ENCODE measurements at places on chromosomes 13 and 19.

DNA sequence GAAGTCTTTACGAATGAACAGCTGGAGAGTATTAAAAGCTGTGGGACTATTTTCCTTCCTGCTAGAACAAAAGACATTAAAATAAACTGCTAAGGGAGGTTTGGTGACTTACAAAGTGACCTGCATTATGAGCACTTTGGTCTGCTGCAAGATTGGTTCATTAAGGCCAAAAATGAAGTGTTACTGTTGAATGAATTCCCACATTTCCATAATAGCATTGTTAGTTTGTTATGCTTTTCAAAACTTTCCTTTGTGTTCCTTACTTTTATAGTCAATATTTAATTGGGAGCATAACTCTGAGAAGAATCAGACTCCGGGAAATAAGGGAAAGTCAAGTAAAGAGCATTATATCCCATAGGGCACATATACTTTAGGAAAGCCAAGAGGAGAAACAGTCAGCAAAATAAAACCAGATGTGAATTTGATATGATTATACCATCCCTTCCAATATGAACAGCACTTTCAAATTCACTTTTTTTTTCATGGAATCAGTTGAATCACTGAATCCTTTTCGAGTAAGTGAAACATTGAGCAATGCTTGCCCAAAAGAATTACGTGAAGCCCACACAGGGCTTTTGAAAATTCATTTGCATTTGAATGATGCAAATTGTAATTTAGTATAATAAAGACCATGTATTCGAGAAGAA is 112.6 kb downstream of the KCTD12 start:
- DNase-seq = no peak

GRCh38 chr13:94588541-94588940 is 7.4 kb downstream of the TGDS start:
- DNase-seq = no peak

DNA sequence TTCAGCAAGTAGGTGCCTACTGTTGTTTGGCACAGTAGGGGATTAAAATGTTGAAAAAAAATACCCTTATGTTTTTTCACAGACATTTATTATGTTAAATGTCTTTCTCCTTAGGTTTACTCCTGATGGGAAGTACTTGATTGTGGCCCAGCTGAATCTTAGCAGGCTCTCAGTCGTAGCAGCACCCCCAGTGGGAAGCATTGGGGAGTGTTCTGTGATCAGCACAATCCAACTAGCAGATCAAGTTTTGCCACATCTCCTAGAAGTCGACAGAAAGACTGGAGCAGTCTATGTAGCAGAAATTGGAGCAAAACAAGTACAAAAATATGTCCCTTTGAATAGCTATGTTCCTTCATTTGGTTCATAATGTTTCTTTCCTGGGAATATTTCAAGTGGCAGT is 9.3 kb downstream of the NHLRC3 start:
- DNase-seq = no peak

DNA sequence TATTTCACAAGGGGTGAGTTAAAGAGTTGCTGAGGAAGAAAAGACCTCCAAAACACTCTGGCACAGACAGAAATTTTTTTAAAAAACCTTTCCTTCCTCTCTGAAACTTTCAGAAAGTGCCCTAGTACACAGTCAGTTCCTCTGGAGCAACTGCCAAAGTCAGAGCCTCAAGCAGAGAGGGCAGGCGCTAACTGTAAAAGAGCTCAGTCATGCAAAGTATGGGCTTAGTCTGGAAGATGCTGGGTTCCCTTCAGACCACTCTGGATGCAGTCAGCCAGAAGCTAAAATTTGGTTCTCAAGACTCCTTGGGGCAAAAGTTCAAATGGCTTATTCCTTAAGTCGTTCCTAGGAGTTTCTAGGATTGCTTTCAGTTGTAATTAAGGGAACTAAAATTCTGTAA is 671.6 kb downstream of the PCDH9 start:
- no peak for DNase-seq

DNA sequence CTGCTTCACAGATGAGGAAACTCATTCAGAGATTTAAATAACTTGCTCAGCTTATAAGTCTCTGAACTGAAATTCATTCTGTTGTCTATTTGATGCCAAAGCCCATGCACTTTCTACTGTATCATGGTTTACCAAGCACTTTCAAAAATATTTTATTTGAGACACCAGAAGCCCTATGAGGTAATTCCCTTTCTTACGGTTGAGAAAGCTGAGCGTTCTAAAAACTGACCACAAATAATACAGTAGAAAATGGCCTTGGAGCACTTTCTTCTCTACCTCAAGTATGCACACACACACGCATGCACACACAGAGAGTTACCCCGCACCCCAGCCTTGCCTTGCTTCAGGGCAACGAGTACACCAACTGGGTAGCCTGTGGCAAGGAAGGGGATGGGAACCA is 228.5 kb downstream of the RFC3 start:
- no peak for DNase-seq

DNA sequence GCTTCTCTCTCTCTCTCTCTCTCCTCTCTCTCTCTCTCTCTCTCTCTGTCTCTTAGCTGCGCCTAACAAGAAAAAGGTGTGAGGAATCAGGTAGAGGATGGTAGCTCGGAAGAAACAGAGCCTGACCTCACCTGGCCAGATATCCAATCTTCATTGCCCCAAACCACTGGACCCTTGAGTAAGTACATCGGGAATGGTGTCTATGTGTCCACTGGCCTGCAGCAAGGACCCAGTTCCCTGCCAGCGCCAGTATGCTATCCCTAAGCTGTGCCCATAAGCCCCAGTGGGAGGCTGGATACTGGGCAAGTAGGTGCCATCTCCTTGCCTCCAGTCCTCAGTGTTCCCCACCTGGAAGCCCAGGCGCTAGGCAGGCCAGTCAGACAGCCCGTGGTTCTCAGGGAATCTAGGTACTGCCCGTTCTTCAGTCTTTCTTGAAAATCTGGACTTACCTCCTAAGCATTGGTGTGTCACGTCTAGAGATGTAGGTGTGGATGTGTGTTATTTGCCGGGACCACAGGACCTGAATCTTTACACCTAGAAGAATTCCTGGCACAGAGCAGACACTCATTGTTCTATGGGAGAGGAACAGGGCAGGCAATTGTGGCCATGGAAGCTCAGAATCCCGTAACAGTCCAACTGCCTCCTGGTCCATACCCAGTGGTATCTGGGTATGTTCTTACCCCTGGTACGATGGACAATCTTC is 7.3 kb downstream of the URAD start:
- DNase-seq = no peak

GRCh38 chr13:45994752-45995151 is 57.8 kb downstream of the ZC3H13 start:
- no peak for DNase-seq

DNA sequence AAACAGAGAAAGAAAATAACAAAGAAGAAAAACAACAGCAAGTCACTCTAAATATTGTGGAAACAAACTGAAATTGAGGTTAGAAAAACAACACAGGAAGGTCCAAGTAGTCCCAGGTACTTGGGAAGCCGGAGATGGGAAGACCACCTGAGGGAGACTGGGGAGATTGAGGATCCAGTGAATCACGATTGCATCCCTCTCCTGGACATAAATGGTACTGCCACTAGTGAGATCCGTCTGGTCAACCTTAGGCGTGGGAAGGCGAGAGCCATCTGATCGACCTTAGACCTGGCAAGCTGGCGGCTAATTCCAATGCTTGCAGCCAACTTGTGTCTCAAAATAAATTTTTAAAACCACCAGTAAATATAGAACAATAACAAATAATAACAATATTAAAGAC is 81.9 kb downstream of the ZNF726 start:
- DNase-seq = no peak

GRCh38 chr13:40694426-40694825 is 28.0 kb upstream of the FOXO1 start:
- DNase-seq = no peak

DNA sequence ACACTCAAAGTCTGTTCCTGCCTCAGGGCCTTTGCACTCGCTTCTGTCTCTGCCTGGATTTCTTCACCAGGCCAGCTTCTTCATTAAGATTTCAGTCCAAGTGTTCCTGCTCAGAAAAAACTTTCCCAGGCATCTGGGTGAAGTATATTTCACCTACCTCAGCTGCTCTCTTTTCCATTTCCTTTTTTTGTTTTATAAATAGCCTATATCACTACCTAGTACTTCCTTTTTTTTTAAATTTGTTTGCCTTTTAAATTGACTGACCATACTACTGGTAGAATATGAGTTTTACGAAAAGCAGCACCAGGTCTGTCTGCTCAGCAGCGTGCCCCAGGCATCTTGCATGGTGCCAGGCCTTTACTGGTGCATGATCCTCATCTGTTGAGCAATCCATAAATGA is 1064.4 kb downstream of the UQCRFS1 start:
- DNase-seq = no peak

- no peak for DNase-seq
These were observed at the start of gene TUBB4A for GRCh38 chr19:6501740-6502648. Gene TUBB4A, minus strand, starts transcription at chr19:6502309. Its CDS starts 97 bp downstream, at chr19:6502212.

- no peak for DNase-seq
These were observed at the start of gene LILRA5 for GRCh38 chr19:54312436-54313377. Gene LILRA5, minus strand, starts transcription at chr19:54313166. Its CDS starts 147 bp downstream, at chr19:54313019.

DNA sequence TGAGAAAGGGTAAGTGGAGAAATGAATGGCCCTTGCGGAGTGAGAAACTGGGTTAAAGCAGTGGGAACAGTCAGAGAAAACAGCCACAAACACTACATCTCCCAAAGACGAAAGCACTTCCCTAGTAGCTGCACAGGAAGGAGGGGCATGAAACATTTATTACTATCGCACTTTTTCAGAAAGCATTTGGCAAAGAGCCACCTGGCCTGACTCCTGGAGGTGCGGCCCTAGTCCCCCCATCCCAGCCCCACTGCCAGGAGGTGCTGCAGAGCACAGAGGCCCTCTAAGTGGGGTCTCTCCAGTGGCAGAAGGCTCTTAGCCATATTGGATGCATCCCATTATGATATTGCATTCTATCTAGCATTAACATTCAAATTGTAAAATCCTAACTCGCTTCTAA is 55.8 kb downstream of the MTMR6 start:
- DNase-seq = no peak

DNA sequence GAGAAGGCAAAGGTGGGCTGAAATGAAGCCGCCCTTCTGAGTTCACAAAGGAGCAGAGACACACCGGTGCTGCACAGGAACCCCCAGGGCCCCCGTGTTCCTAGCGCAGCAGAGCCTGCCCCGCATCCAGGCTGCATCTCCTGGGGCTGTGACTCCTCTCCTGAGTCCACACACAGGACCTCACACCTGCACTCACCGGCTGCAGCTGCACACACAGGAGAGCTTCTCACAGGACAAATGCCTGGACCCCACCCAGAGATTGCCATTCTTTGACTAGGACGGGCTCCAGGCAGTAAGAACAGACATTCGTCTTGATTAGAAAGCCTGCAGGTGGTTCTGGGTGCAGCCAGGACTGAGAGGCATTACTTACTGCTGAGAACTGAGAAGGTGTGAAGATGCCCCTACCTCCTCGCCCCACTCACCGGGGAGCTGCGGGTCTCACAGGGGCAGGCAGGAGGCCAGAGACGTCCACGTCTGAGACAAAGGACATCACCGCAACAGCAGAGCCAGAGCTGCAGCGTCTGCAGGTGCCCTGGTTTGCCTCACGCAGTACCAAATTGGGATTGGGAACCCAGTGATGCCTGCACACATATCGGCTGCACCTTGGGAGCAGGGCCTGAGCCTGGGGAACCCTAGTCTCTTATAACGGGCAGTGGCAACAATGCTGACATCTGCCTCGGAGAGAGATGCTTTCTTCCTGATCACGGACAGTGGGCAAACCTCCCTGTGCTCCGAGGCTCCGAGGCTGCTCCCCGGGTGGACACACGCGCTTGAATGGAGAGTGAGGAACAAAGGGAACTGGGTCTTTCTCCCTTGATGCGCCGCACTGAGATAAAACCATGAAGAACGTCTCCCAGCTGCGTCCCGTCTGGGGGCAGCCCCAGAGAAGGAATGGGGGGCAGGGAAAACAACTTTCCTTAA is 50.4 kb downstream of the RASA3 start:
- no peak for DNase-seq

DNA sequence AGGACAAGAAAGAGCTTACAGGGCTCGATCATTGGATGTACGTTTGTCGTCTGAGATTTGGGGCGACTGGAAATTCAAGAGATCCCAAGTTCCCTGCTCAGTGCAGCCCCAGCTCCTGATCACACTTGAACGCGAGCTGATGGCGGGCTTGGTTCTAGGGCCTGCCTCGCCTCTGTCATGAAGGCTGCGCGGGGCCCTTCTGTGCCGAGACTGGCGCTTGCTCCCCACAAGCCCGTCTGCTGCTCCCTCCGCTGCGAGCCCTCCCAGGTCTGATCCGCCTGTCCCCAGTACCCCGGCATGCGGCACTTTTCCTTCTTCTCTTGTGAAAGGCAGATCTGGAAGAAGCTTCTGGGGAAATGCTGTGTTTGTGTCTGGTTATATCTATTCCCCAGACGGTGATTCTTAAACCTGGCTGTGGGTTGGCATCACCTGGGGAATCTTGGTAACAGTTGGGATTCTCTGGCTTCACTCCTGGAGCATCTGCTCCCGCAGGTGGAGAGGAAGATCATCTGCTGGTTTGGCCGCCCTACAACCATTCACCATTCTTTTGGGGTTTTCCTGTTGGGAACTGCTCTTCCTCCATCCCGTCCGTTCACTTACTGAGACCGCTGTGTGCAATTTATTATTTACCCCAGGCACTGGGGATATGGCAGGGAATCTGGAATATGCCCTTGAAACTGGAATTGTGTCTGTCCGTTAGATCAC is 43.6 kb downstream of the SIPA1L3 start:
- no peak for DNase-seq

GRCh38 chr13:97946951-97947588 is 6.4 kb upstream of the IPO5 start:
- no peak for DNase-seq
